PC-9 (cell line): ENCODE measurements at places on chromosomes 2 and 18. TPM values are rescaled to one million over a fixed set of nuclear protein-coding genes. Genes with fewer than 3 reads are reported as not detected.

IL1RN gene
- 5.0 and 8.4 TPM in 2 replicates for total RNA-seq

DCDC2C gene
- not detected in 2 replicates for total RNA-seq

RGPD3 gene
- total RNA-seq: 0.09 TPM in 1 of 2 replicates, not detected in the other

DNA sequence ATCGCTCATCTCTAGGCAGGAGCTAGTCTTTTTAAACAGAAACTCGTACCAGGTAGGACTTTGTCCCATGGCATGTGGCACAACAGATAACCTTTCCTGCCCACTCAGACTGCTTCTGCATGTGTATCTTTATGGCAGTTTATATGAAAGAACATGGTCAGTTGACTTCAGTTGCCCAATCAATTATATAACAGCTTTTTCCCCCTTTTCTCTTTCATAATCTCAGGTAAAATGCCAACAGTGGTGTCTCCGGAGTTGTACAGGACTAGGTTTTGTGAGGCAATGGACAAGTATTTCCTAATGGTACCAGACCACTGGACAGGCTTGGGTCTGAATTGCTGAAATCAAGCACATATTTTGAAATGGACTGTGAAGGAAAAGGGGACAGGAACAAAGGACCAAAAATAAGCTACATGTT, 51.6 kb upstream of the PTH2R start:
- H3K27me3 ChIP-seq: no peaks in the 10 kb centered on the region
- no peaks in the 10 kb centered on the region for H3K36me3 ChIP-seq
- H3K4me1 ChIP-seq: no peaks in the 10 kb centered on the region
- no peak overlapping the region for H3K4me3 ChIP-seq
- no peak overlapping the region for H3K27ac ChIP-seq
- no peak for DNase-seq

GRCh38 chr18:10113121-10114022, 199.6 kb downstream of the VAPA start:
- H3K27ac ChIP-seq: no peak overlapping the region
- no peak overlapping the region for H3K4me3 ChIP-seq
- no peaks in the 10 kb centered on the region for H3K36me3 ChIP-seq
- DNase-seq: no peak
- H3K4me1 ChIP-seq: peaks cover 18% of the 10 kb centered on the region
- no peaks in the 10 kb centered on the region for H3K27me3 ChIP-seq

DNA sequence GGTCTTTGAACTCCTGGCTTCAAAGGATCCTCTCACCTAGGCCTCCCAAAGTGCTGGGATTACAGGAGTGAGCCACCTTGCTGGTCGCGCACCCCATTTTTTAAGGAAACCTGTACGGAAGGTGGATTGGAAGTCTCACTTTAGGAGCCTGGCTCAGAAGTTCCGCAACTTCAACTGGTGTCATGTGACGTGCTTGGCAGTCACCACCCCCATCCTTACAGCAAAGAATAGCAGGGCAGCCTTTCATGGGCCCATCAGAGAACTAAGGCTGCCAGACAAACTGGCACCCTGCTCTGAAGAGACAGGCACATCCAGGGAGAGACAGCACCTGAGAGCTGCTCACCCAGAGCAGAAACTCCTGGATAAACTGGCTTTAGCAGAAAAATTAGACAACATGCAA, 3.3 kb upstream of the SLC66A2 start:
- H3K4me1 ChIP-seq: peaks cover 10% of the 10 kb centered on the region
- no peak for DNase-seq
- no peaks in the 10 kb centered on the region for H3K27me3 ChIP-seq
- no peak overlapping the region for H3K4me3 ChIP-seq
- H3K27ac ChIP-seq: no peak overlapping the region
- no peaks in the 10 kb centered on the region for H3K36me3 ChIP-seq

- no peaks in the 10 kb centered on the region for H3K36me3 ChIP-seq
- H3K4me3 ChIP-seq: no peak overlapping the region
- H3K4me1 ChIP-seq: no peaks in the 10 kb centered on the region
- no peaks in the 10 kb centered on the region for H3K27me3 ChIP-seq
Measured at GRCh38 chr2:207149249-207150213, 16.2 kb downstream of the KLF7 start.

- H3K4me1 ChIP-seq: peaks cover 64% of the 10 kb centered on the region
- peak overlapping the region; percentile 99 for H3K27ac ChIP-seq
- peak overlapping the region; percentile 29; the same call in 1 of the 2 replicates for H3K4me3 ChIP-seq
Measured at GRCh38 chr2:10282611-10283105, 20.0 kb upstream of the HPCAL1 start.
